Inflammatory macrophage treated with lipopolysaccharide for 4 hours (primary cell): ENCODE measurements at places on chromosomes 5 and 9.
A peak's percentile ranks its signal among the peaks of the same experiment; 100 is the strongest.

DNA sequence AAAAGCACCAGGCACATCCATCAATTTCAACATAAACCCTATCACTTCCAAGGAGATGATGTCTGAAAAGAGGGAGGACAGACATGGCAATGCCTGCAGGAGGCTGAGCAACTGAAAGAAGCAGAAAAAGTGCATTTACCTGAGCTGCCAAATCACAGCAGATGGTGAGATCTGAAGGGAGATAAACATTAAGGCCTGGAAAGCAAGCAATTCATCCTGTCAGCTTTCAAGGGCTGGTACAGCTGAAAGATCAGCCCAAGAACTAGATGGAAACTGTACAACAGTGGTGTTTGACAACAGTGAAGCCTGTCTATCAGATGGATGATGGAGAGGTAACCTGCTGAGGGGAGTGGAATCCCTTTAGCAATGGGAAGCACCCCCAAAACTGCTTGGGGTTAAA, 433.2 kb upstream of the ZNF608 start:
- DNase-seq: no peak

GRCh38 chr5:72661405-72661804, 154.2 kb upstream of the ZNF366 start:
- peak; percentile 11 for DNase-seq

- no peak for DNase-seq
These were observed 2.3 kb upstream of the HSPA9 start for GRCh38 chr5:138577452-138577851.

DNA sequence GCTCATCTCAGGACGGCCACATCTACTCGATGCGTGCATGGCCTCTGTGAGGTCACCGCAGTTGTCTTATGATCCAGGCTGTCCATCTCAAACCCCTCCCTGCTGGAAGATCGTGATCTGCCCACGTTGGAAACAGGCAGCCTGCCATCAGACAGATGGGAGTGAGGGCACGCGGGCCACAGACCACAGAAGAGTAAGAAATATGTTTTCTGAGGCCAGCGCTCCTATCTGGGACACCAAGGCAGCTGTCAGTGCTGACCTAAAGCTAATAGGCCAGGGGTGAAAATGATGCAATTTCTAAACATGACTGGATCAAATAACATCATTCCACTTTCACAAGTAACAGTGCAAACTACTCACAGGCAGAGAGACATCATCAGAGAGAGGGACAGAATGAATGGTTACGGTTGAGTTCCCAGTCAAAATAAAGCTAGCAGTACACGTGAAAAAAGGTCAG, 57.1 kb upstream of the CER1 start:
- no peak for DNase-seq

DNA sequence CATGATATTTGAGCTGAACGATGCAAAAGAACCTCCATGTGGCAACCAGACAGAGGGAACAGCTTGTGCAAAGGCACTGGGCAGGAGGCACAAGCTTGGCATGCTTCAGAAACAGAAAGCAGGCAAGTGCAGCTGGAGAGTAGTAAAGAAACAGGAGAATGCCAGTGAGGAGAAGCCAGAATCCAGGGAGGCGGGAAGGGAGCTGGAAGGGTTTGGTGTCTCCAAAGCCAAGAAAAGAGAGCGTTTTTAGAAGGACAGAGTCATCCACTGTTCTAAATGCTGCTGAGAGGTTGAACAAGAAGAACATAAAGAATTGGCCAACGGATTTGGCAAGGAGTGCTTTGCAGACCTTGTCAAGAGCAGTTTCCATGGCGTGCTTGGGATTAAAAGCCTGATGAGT, 124.7 kb downstream of the TLE1 start:
- no peak for DNase-seq
